ENCODE measurements at places on chromosomes 5 and 9.

- DNase-seq = no peak
Observed at GRCh38 chr9:113564498-113565237, 101.1 kb downstream of the RGS3 start.

- DNase-seq = no peak
Observed at GRCh38 chr5:20618340-20618739, 630.3 kb upstream of the CDH18 start.

GRCh38 chr9:20604562-20604961, 17.7 kb downstream of the MLLT3 start:
- no peak for DNase-seq

DNA sequence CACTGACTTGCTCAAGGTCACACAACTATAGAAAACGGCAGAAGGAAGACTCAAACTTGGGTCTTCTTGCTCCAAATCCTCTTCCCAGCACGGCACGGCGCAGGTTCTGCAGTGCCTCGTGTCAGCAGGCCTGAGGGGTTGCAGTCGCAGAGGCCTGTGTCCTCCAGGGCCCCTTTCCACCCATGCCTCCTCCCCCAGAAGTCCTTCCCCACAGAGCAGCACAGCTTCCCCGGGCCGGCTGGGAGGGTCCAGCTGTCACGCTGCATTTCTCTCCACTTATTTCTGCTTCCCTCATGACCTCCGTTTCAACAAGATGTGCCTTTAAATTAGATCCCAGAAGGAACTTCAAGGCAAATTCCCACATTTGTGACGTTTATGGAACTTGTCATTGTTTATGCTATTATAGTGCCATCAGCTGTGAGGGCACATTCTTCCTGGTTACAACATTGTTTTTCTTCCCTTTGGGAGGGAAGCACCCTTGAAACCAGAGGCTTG, 148.4 kb downstream of the C5orf15 start:
- no peak for DNase-seq

DNA sequence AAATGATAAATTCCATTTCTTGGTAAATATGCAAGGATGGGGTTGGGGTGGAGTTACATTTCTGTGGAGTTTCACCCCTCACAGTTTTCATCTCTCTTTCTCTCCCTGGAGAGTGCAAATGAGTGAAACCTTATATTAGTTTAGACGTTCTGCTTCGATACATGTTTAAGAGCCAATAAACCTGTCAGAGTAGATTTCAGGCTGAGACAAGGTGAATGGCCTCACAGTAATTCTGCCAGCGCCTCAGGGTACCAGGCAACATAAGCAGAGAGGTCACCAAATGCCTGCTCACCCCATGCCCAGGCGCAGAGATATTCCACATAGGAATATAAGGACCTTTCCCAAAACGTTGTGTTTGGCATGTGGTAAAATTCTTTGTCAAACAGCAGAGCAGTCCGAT, 154.9 kb upstream of the VLDLR start:
- no peak for DNase-seq

- DNase-seq = no peak
Observed at GRCh38 chr5:116539222-116539621, 35.4 kb downstream of the SEMA6A start.

GRCh38 chr5:109805883-109806282, 116.2 kb downstream of the MAN2A1 start:
- DNase-seq = no peak

GRCh38 chr5:66249920-66250319, 105.8 kb downstream of the SREK1 start:
- no peak for DNase-seq

GRCh38 chr9:95182854-95183563, 134.5 kb downstream of the FANCC start:
- DNase-seq = no peak

- DNase-seq = no peak
Observed at GRCh38 chr5:169934990-169935389, 45.3 kb downstream of the INSYN2B start.

DNA sequence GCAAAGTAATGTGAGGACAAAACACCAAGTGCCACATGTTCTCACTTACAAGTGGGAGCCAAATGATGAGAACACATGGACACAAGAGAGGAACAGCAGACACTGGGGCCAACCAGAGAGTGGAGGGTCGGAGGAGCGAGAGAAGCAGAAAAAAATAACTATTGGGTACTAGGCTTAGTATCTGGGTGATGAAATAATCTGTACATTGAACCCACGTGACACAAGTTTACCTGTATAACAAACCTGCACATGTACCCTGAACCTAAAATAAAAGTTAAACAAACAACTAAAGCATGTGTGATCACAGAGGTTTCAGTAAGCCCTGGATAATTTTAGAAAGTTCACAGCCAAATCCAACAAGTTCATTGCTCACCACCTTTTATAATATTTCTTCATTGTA, 160.1 kb downstream of the TENT4A start:
- DNase-seq = no peak

Measured in stimulated activated CD8-positive, alpha-beta memory T cell treated with anti-CD3 and anti-CD28 coated beads, Interleukin-2, amount 100 ng/mL, for 48 hours (primary cell).